ENCODE measurements at places on chromosomes 6 and 20.
A peak's percentile ranks its signal among the peaks of the same experiment; 100 is the strongest.

DNA sequence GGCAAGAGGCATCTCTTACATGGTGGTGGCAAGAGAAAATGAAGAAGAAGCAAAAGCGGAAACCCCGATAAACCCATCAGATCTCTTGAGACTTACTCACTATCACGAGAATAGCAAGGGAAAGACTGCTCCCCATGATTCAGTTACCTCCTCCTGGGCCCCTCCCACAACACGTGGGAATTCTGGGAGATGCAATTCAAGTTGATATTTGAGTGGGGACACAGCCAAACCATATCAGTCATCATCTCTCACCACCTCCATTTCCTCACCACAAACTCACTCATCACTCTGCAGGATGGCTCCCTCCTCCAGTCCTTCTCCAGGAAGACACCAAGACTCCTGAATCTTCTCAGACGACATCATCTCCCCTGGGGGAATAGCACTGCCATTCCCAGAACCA is 25.8 kb upstream of the SLC16A10 start:
- DNase-seq: no peak

DNA sequence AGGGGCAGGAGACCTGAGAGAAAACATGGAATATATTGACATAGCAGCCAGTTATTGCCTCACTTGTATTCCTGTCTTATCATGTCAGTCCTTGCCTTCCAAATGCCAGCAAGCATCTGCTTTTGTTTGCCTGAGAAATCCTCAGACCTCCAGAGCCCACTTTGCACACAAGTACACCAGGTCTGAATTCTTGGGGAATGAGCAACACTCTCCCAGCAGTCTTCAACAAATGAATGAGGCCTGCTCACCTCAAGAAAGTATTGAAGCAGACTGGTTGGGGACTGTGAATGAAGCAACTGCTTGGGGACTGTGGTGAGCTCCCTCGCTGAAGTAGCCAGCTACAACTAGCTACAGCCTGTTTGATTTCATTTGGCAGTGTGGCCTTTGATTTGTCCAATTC is 172.8 kb upstream of the SPTLC3 start:
- DNase-seq: no peak

- DNase-seq: no peak
Observed at GRCh38 chr20:38927902-38928578, 1.8 kb downstream of the FAM83D start.

DNA sequence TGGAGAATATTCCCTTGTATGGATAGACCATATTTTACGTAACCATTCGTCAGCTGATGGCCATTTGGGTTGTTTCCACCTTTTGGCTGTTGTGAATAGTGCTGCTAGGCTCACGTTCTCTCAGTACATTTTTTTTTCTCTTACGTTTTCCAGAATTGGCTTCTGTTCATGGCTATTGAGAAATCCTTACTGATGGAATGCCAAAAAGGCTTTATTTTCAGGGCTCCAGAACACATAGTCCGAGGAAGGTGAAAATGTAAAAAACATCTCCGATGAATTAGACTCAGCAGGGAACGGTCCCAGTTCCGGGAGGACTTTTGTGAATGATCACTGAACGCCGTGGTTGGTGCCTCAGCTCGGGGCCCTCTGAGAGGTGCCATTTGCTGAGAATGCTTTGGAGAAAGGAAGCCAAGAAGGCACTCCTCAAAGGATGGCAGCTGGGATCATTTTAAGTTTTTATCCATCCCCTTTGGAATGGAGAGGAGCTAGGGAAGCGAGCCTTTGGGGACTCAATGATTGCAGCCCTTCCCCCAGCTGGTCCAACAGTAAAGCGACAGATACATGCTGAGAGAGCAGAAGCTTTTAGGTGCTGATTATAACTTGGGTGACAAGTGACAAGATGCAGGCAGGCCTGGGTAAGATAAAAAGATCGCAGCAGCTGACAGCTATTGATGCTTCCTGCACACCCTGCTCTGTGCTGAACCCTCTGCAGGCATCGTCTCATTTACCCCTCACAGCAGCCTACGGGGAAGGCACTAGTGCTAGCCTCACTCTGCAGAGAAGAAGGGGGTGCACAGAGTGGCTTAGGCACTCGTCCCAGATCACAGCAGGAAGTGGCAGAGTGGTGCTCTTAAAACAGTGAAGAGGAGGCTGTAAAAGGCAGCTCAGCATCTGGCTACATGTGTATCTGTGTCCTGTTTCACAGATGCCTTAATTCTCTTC is 133.4 kb upstream of the KCNG1 start:
- no peak for DNase-seq

GRCh38 chr6:158500016-158500735 is 59.7 kb upstream of the TMEM181 start:
- no peak for DNase-seq

GRCh38 chr6:24125980-24126379 is at the start of gene NRSN1:
Gene NRSN1 (plus strand): TSS chr6:24126215. CDS start chr6:24134328, 8,113 bp downstream.
- DNase-seq: peak; percentile 94

GRCh38 chr6:50990750-50991446 is 172.2 kb downstream of the TFAP2B start:
- no peak for DNase-seq

GRCh38 chr6:88490908-88491264 is 324.7 kb upstream of the CNR1 start:
- no peak for DNase-seq

DNA sequence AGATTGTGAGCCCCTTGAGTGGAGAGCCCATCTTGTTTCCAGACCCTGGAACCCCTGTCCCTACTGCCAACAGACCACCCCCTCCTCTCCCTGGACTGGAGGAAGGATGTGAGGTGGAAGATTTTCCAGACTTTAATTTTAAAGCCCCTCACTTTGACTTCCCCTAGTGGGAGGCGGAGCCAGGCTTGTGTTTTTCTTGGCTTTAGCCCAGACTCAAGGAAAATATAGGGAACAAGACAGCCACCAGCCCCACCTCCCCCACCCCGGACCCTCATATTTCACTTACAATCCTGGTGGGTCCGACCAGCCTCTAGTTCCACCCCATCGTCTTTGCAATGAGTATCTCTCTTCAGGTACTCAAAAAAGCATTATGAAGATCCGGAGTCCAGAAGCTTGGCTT is 40.8 kb downstream of the NCR2 start:
- no peak for DNase-seq

GRCh38 chr20:59456342-59457279 is 147.7 kb upstream of the PHACTR3 start:
- DNase-seq: peak; percentile 51

GRCh38 chr20:34407962-34408474 is 44.9 kb downstream of the ITCH start:
- no peak for DNase-seq

DNA sequence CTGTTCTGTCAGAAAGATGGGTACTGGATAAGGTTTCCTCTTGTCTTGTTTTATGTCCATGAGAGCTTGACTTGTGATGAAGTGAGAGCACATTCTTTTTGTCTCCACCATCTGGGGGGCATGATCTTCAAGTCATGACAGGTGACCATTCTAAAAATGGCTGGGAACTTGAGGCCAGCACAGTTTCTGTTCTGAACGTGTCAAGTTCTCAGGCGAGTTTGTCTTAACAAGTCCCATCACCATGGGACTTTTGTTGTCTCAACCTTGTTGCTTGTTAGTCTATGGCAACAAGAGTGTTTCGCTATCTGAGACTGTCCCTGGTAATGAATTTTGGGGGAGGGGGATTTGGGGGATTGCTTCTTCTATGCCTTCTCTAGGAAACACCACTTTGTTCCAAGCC is 25.6 kb upstream of the ENPP4 start:
- no peak for DNase-seq

DNA sequence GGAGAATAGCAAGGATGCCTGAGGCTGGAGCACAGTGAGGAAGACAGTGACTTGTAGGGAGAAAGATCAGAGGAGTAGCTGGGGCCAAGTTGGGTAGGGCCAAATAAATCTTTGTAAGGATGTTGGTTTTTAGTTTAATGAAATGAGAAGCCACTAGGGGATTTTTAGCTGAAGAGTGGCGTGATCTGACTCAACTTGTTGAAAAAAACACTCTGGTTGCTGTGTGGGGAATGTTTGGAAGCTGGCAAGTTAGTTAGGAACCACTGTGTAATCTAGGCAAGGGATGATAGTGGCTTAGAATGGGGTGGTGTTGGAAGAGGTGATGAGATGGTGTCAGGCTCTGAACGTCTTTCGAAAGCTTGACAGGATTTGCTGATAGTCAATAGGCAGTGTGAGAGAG is 176.1 kb upstream of the HDDC2 start:
- DNase-seq: no peak

DNA sequence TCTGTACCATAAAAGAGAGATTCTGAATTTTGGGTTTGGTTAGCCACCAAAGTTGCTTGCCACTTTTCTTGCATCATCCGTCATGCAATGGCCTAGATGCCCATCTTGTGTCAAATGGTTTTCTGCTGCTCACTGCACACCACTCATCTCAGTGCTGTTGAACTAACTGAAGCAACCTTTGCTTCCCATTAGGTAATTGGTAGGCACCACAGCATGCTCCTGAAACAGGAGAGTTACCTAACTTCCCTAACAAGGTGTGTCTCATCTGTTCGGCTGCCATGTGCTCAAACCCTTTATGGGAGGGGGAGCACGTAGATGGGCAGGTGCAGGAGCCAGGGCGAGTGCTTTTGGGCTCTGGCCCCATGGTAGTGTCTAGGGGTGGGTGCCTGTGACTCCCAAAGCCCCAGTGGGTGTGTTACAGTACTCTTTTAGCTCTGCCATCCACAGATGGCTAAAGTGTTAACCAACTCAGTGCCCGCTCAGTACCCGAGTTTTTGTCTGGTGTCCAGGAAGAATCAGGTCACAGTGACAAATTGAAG is 147.4 kb upstream of the SPACA1 start:
- DNase-seq: no peak

GRCh38 chr6:138107078-138107751 is at the start of gene PERP:
Gene PERP (minus strand): TSS chr6:138107419. CDS start chr6:138107340, 79 bp downstream.
- DNase-seq: peak; percentile 79

DNA sequence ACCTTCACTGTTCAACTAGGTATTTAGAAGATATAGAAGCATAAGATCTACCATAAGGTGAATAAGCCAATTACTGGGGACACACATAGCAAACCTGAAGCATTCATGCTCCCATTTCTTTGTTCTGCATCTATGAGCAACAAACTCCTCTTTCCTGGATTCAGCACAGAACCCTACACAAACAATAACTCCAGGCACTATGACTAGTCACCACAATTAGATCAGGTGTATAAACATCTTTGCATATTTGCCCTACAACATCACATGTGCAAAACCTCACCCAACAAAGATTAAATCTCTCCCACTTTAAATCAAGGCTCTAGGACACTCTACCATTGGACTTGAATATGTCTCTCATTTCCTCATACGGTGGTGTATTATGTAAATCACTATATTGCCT is 652.3 kb downstream of the EPHA7 start:
- DNase-seq: no peak

DNA sequence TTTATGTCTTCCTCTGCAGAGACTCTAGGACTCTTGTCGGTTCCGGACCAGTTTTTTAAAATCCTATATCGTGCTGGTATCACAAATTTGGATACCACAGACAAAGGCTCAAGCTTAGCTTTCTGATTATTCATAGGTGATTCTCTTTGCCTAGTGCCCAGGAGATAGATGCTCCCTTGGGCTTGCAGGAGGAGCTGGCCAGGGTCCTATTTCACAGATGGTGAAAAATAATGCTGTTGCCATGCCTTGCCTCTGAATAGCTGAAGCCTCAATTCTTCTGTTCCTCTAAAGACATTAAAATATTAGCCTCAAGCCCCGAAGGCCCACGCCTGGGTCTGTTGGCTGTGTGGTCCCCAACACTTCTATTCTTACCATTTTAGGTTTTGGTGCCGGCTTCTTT is 123.9 kb upstream of the BACH2 start:
- no peak for DNase-seq
